ENCODE measurements at places on chromosomes 13 and 19.
A peak's percentile ranks its signal among the peaks of the same experiment; 100 is the strongest.

DNA sequence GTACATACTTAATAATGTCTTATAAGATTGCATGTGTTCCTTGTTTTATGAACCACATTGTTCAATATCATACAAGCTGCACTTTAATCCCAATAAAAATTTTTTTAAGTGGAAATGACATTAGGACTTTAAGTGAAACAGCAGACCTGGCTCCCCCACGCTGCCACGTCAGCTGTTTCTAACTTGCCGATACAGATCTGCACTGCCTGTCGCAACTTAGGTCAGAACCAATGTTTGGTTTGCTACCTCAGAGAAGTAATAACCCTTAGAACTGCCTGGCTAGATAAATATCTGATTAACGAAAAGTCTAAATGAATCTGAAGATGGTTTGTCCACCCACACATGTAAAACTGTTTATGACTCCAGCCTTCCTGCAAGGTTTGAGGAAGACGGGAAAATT is 327.5 kb upstream of the DACH1 start:
- no peak for DNase-seq

DNA sequence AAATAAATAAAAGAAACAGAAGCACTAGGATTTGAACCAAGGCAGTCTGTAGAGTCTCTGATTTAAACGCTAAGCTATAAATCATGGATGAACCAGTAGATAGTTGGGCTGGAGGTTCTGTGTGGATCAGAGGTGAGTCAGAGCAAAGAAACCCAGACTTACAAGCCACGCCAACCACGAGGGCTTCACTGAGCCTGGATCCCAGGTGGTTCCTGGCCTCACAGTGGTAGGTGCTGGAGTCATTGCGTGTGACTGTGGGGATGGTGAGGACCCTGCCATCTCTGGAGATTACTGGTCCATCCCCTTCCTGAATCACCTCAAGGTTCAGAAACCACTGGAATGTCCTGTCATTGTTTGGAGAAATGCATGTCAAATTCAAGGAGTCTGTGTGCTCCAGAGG is 19.3 kb upstream of the CEACAM20 start:
- no peak for DNase-seq

GRCh38 chr13:21608961-21609360 is 5.0 kb upstream of the MICU2 start:
- DNase-seq: no peak

- DNase-seq: no peak
These were observed 811 bp upstream of the PRMT1 start for GRCh38 chr19:49676136-49676783.

- DNase-seq: no peak
These were observed 32.5 kb downstream of the DLEU7 start for GRCh38 chr13:50810998-50811397.

DNA sequence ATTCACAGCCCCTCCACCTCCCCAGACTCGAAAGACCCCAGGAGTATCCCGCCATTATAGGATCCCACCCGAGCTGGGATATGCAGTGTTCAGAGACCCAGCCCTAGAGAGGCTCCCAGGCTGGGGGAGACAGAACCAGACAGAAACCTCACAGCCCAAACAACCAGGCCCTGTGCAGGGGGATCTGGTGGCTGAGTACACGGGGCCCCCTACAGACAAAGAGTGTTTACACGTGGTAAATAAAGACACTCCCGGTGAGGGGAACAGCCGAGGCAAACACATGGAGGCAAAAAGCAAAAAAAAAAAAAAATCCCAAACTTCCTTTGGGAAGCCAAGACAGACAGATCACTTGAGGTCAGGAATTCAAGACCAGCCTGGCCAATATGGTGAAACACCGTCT is 25.1 kb downstream of the TINCR start:
- no peak for DNase-seq

- no peak for DNase-seq
These were observed 20.1 kb downstream of the STOML3 start for GRCh38 chr13:38970380-38971051.

DNA sequence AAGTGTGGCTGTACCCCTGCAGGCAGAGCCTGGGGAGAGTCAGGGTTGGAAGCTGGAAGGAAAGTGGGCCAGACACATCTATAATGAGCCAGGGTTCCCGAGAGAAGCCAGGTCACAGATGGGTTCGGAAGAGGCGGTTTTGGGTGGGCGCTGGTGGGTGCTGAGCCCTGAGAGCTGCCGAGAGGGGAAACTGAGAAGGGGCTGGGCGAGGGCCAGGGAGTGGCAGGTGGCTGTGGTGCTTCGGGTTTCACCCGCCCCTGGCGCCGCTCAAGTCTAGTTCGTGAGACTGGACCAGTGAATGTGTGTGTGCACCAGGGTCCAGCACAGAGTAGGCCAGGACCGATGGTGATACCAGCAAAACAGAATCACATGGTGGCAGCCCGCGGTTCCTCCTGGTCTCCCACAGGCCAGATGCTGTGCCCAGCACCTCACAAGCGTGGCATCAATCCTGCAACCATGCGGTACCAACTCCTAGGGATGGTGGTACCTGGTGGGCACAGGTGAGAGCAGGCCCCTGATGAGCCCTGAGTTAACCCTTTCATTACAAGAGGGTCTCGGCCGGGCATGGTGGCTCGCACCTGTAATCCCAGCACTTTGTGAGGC is 1.8 kb upstream of the LRRC4B start:
- no peak for DNase-seq

- DNase-seq: no peak
These were observed 13.3 kb downstream of the KLF2 start for GRCh38 chr19:16337809-16338469.

DNA sequence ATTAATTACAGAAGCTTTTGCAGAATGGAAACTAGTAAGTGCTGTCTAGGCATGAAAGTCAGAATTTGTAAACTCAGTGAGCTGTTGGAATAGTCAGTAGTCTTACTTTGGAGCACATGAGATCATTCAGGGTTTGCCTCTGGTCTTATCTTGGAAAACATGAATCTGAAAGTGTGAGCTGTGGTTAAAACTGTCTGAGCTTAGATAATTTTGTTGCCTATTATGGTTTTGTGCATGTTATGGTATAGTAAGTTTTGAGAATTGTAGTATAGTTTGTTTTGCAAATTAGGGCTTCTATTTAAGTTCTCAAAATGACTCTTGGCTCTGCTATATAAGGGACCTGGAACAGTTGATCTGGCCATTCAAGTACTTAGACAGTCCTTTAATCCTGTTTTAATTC is 53.7 kb upstream of the TRPC4 start:
- no peak for DNase-seq

- no peak for DNase-seq
These were observed 154.4 kb downstream of the EFNB2 start for GRCh38 chr13:106381091-106381490.

- DNase-seq: no peak
These were observed 16.2 kb downstream of the MCF2L start for GRCh38 chr13:112984954-112985802.

DNA sequence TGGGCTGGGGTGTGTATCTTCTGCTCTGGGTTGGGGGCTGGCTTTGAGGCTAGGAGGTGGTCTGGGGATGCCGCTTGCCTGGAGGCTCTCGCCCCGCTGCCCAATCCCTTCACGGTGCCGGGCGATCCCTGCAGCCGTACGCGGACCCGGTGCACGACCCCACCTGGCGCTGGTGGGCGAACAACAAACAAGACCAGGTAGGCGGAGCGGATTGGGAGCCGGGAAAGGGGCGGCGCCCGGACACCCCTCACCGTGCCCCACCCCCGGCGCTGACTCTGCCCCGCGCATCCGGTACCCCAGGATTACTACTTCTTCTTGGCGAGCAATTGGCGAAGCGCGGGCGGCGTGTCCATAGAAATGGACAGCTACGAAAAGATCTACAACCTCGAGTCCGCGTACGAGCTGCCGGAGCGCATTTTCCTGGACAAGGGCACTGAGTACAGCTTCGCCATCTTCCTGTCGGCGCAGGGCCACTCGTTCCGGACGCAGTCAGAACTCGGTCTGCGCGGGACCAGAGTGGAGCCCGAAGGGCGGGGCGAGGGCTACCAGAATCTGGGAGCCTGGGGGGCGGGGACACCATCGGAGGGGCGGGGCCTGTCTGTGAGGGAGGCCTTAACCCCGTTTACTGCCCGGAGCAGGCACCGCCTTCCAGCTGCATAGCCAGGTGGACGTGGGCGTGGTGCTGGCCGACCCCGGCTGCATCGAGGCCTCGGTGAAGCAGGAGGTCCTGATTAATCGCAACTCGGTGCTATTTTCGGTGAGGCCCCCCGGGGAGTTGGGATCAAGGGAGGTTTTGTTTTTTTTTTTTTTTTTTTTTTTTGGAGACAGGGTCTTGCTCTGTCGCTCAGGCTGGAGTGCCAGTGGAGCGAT is 12.1 kb upstream of the PSMD8 start:
- peak; percentile 87 for DNase-seq

DNA sequence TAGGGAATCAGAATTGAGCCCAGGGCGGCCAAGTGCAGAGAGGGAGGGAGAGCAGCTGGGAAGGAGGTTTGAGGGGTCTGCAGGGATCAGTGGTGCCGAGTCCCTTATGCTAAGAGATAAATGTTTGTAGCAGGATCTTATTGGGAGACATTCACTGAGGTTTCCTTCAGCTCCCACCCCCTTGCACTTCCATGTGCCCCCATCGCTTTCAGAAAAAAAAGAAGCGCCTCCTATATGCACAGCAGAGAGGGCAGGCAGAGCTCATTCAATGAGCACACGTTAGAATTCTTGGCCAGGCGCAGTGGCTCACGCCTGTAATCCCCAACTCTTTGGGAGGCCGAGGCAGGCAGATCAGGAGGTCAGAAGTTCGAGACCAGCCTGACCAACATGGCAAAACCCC is 28.0 kb downstream of the CYP4F2 start:
- peak; percentile 30 for DNase-seq

DNA sequence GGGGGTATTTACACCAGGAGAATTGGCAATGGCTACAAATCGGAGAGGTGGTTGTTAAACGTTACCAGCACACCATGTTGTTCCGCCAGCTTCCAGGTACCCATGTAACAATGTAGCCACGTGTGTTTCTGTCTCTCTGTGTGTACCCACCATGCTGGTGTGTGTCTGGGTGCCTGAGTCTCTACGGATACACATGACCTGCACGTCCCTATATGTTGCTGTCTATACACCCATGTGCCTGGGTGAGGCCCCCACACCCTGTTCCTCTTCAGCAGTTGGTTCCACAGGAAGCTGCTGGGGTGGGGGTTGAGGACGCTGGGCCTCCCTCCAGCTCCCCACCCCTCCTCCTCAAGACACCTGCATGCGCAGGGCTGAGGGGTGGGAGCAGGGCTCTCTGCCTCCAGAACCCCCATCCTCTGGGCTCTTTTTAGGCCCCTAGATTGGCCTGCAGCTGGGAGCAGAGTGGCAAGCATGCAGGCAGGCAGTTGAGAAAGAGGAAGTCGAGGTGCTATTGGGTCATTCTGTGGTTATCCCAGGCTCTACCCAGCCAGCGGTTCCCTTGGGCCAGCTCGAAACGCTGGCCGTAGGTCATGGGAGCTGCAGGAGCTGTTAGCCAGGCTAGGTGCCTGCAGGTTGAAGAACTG is at the start of gene ARHGEF18:
Gene ARHGEF18 (plus strand): TSS at position 351 of the 644 bp plus-strand sequence. CDS start 13,954 bp downstream, outside the sequence.
- DNase-seq: peak; percentile 87

All from activated CD8-positive, alpha-beta memory T cell treated with anti-CD3 and anti-CD28 coated beads for 24 hours (primary cell).